ENCODE measurements at places on chromosomes 2 and 18.

DNA sequence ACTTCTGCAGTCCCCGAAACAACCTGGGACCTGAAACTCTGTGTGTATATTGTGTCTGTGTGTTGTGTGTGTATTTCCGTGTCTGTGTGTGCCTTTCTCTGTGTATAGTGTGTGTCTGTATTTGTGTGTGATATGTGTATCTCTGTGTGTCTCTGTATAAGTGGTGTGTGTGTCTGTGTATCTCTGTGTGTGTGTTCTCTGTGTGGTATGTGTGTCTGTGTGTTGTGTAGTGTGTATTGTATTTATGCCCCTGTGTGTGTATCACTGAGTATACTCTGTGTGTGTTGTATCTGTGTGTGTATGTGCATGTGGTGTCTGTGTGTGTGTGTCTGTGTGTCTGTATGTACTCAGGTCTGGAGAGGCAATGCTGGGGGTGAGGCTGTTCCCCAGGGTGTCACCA lies 11.6 kb downstream of the CASP8 start:
- no peak for DNase-seq

GRCh38 chr2:158061763-158062162 lies 39.9 kb upstream of the UPP2 start:
- no peak for DNase-seq

DNA sequence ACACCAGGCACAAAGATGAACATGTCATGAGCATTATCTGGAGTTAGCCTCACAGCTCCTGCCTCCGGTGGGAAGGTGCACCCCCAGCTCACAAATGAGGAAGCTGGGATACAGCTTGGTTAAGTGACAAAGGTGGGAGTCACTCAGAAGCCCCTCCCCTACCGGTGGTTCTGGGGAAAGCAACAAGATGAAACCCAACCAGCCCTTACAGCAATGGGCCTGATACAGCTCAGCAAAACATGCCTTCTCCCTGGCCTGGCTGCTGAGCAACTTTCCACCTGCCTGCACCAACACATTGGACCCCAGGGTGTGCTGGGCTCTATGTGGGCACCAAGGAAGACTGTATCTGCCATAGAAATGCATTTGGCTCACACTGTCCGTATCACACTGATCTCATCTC lies 113.2 kb downstream of the GYPC start:
- DNase-seq, result no peak

GRCh38 chr18:9353596-9353995 lies 19.0 kb downstream of the TWSG1 start:
- no peak for DNase-seq

GRCh38 chr2:12107939-12108338 lies 361.5 kb downstream of the LPIN1 start:
- DNase-seq, result no peak

DNA sequence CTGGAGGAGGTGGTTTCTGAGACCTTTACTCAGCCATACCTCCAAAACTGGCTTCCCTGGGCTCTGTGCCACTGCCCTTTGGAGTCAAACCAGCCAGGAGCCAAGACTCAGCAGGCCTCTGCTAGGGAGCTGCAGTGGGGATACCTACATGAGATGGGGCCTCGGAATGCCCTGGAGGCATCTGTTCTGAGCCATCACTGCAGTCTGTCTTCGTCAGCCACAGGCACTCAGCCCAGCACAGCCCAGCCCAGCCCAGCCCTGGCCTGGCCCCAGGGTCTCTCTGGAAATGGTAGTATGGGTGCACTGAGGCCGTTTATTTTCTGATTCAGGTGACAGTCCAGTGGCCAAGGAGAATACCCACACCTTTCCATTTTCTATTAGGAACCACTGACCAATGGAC lies 209.8 kb downstream of the CELF4 start:
- no peak for DNase-seq

GRCh38 chr2:705971-706511 lies 28.8 kb upstream of the TMEM18 start:
- no peak for DNase-seq

- no peak for DNase-seq
Measured at GRCh38 chr2:187986390-187987105, 305.1 kb upstream of the GULP1 start.

GRCh38 chr18:26407736-26408601 lies 140.4 kb downstream of the KCTD1 start:
- no peak for DNase-seq

DNA sequence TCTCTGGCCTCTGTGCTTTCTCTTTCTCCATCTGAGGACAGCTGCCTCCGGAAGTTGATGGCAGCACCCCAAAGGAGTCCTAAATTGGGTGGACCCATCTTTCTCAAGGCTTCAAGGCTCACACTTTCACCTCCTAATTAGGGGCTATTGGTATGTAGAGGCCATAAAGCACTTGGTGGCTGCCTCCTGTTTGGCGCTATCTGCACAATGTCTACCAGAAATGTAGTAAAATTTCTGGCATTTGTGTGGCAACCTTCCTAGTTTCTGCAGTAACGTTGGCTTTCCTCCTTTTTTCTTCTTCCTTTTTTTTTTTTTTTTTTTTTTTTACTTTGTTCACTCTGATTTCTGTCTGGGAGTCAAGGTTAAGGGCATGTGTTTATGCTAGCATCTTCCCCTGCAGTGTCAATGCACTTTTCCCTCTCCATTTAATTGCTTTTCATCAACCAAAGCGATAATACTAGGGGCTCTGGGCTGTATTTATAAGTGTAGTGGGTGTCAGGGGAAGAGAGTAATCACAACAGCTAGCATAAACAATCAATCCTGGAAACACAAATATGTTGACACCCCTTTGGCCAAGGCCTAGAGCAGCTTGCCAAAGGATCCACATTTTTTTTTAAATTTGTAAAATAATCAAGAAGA lies 86.0 kb downstream of the TACR1 start:
- DNase-seq, result no peak

DNA sequence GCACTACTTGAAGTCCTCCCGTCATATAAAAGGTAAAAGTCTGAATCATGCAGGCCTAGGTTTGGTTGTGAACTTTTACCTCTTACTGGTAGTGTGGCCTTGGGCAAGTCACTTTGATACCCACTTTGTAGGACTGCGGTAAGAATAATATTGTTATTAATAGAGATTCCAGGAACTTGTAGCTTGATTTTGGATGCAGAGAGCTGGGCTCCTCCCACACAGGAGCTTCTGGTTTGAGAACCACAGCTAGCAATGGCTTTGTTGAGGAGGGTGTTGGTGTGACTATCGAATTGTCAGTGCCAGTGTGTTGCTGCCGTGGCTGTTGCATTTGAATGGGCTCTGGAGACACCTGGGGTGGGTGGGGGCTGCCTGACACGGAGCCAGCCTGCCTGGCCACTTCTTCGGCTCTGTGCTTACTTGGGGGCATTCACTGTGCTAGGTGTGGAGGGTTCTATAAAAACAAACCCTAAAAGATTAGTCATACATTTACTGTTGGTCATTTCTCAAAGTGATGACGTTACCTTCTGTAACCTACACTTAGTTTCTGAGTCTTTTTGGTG lies 38.5 kb downstream of the ASAP2 start:
- no peak for DNase-seq

GRCh38 chr2:224121406-224122067 lies 82.5 kb upstream of the SERPINE2 start:
- DNase-seq, result no peak

DNA sequence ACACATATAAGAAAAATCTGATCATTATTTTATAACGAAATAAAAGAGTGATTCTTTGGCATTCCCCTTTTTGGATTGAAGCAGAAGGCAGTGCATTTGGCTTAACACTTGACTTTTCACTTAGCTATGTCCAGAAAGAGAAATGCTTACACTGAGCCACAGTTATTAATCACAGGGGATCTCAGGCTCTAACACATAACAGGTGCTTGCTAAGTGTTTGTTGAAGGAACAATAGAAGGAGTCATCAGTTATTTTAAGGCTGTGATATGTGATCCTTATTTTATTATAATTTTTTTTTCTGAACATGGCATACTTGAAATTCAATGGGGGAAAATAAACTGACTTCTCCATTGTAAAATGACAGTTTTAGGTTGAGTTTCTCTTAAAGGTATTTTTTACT lies 209.5 kb downstream of the UBE2E3 start:
- no peak for DNase-seq

GRCh38 chr18:36382854-36383253 lies 85.3 kb downstream of the FHOD3 start:
- DNase-seq, result no peak

DNA sequence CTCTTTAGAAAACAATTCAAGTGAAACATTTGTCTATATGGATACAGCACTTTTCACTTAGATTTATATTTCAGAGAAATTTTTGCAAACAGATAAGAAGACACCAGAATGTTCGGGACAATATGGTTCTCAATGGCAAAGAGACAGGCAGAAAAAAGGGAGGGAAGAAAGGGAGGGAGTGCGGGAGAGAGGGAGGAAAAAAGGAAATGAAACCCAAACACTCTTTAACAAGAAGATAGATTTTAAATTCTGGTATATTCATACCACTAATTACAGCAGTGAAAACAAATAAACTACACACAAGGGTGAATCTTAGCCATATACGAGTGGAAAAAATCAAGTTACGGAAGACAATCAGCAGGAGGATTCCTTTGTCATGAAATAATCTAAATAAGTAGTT lies 3.0 kb downstream of the PASK start:
- DNase-seq, result no peak

- no peak for DNase-seq
Measured at GRCh38 chr2:16241166-16242160, 301.1 kb downstream of the MYCN start.

DNA sequence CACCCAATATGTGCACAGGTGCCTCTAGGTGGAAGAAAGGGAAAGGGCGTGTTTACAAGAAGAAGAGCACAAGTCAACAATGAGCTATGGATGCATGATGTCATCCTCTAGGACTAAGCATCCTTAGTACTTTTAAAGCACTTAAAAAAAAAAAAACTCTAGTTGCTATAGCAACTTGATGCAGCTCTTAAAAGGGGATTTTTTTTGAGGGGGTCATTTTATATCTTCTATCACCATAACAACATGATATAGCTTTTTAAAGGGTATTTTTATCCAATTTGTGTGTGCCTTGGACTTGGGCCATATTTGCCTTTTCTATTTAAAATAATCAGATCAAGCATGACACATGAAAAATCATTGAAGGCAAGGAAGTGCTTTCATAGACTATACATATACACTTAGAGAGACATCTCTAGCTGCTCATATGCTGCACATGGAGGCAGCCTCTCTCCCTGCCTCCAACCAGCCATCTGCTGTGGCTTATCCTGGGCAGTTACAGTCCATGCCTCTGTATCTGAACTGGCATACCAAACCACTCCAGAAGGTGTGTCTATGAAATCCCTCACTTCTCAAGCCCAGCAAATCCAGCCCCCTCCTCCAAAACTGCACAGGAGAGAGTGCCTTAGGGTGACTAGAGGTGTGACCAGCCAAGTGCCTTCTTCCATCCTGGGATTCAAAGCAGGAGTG lies 165.4 kb downstream of the MSH2 start:
- DNase-seq, result no peak

- no peak for DNase-seq
Measured at GRCh38 chr2:32228181-32228580, 36.5 kb downstream of the NLRC4 start.

DNA sequence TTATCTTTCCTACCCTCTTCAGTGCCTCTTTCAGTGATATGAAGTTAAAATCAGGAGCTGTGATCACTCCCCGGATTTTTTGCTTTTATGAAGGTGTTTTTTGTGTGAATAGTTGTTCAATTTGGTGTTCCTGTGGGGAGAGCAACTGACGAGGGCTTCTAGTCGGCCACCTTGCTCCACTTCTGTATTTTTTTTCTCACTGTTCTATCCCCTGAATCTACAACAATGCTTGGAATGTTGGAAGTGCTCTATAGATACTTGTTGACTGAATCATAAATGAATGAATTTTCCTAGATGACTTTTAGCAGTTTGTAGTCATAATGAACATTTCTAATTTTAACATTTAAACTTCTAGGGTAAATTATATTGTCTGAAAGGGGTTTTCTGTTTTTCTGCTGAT lies 247.3 kb downstream of the ZNF385B start:
- DNase-seq, result no peak

DNA sequence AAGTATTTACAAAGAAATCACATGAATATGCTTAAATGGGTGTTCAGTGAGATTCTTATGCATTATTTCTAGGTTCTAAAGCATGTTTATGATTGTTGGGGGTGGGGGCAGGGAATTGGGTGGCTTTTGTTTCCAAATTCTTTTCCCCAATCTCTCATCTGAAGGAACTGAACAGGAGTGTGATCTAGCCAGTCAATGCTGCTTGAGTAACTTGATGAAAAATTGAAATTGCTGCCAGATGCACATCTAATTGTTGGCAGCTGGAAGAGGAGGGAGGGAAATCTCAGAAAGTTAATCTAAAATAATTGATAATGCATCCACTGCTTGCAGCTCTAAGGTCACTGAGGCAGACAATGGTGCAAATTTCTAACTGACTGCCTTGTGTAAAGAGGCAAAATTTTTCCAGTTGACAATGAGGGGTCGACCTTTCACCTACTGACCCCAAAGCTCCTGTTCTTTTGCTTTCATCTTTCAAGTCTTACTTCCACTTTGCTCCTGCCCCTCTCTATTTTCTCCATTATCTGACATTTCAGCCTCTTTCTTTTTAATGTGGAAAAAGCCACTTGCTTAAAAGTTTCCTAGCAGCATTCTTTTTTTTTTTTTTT lies 53.3 kb downstream of the IRS1 start:
- no peak for DNase-seq

DNA sequence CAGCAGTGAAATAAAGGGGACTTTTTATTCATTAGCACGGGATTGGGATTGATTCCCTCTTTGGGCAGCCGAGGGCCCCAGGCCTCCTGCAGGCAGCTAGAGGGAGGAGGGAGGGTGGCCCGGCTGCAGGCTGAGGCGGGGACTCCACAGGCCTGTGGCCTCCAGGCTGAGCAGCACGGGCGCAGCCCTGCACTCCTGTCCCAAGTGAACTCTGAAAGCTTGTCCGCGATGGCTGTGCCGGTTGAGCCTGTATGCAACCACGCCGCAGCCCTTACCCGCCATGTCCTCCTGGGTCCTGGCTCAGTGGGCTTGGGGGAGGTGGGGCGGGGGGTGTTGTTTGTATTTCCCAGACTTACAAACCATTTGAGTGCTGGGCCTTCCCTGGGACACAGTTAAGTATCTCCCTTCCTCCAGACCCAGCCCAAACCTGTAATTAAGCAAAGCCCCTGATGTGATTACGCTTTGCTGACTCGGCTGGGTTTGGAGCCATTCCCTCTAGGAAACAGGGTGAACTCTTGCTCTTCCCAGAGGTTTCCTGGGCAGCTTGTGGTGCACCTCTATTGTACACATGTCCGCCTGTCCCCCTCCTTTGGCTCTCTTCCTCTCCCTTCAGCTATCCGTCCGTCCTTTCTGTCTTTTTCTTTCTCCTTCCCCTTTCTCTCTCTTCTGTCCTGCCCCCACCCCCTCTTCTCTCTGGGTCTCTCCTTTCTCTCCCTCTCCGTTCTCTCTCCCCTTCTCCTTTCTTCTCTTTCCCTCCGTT lies 5.3 kb downstream of the GLI2 start:
- no peak for DNase-seq

GRCh38 chr18:9685615-9685890 lies 22.5 kb upstream of the RAB31 start:
- no peak for DNase-seq

Data from stimulated activated CD8-positive, alpha-beta memory T cell treated with anti-CD3 and anti-CD28 coated beads, Interleukin-7, amount 100 ng/mL, for 1 hour (primary cell).